ENCODE measurements at places on chromosomes 2 and 18. TPM values are rescaled to one million over a fixed set of nuclear protein-coding genes. Genes with fewer than 3 reads are reported as not detected.

- no peak for DNase-seq
These were observed 2.5 kb upstream of the EGR4 start for GRCh38 chr2:73295751-73296400.

- no peak for DNase-seq
These were observed 349.3 kb upstream of the SLC39A10 start for GRCh38 chr2:195307751-195308150.

DNA sequence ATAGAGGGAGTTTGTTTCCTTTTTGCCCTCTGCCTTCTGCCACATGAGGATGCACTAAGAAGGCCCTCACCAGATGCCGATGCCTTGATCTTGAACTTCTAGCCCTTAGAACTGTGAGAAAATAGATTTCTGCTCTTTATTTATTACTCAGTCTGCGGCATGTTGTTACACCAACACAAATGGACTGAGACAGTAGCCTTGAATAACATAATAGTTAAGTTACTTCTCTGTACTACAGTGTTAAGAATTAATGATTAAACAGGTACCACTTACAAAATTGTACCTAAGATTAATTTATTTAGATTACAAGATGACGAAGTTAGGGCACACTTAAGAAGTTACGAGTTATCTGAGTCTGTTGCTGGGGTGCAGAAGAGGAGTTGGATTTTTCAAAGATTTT, 42.4 kb downstream of the EHBP1 start:
- no peak for DNase-seq

Gene RTP5
- total RNA-seq = 2.4 TPM

Gene SLC9A2
- total RNA-seq = 0.41 TPM

Data from frontal cortex (tissue), 4 donors.